ENCODE measurements at places on chromosomes 12 and 14. TPM values are rescaled to one million over a fixed set of nuclear protein-coding genes. Genes with fewer than 3 reads are reported as not detected.
A peak's percentile ranks its signal among the peaks of the same experiment; 100 is the strongest.

DNA sequence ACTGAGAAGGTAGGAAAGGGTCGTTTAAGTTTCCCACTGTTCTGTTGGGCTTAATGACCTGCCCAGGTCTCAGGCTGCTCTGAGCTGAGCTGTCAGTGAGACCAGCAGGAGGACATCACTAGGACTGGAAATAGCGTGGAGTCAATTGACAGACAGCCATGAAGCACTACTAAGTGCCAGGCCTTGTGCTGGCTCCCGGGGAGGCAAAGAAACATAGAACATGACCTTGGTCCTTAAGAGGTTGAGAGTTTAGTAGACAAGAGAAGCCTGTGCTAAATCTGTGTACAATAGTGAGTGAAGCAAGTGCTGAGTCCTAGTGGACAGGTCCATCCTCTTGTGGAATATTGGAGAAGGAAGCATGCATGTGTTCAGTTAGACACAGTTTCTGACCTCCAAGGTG, 239.2 kb downstream of the CACNA1C start:
- no peak for DNase-seq

The SIX4 gene
- 3.1 TPM for total RNA-seq

The CCDC197 gene
- not detected for total RNA-seq

The MANSC1 gene
- total RNA-seq, result 0.92 TPM

The METTL1 gene
- total RNA-seq, result 33.6 TPM

The KRT74 gene
- not detected for total RNA-seq

The MANSC4 gene
- total RNA-seq, result not detected

GRCh38 chr12:4009979-4010704, 136.9 kb upstream of the PARP11 start:
- no peak for DNase-seq

The SOAT2 gene
- total RNA-seq, result not detected

- DNase-seq, result no peak
Observed at GRCh38 chr12:24964342-24964741, 15.4 kb upstream of the BCAT1 start.

DNA sequence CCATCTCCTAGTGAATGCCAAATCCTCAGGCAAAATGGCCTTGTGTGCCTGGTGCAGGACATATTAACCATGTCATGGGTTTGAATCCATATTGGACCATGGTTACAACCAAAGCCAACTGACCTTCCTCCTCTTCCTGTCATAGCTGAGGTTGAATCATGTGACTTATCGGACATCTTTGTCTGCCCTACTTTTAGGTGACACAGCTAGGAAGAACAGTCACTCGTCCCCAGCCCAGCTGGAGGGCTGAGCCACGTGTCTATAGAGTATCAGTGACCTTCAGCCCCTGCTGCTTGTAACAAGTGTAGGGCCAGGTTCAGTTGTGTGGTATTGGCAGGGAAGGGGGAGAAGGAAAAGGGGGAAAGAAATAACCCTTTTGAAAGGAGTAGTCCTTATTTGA, 225.2 kb downstream of the KTN1 start:
- no peak for DNase-seq

The RNASE3 gene
- not detected for total RNA-seq

DNA sequence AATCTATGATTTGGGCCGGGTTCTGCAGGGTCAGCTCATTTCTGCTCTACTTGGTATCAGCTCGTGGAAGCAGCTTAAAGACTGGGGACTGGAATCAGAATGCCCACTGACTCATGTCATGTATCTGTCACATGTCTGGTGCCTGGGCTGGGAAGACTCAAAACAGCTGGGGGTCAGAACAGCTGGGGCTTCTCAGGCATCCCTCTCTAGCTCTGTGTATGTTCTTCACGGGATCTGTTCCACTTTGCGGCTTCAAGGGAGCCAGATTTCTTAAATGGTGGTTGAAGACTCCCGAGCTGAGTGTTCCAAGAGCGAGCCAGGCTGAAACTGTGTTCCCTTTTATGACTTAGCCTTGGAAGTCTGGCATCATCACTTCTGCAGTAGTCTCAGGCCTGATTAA, 11.9 kb downstream of the AEBP2 start:
- no peak for DNase-seq

The MMP17 gene
- 10.8 TPM for total RNA-seq

GRCh38 chr14:72855913-72856312, 38.0 kb downstream of the DPF3 start:
- DNase-seq, result peak; percentile 13

DNA sequence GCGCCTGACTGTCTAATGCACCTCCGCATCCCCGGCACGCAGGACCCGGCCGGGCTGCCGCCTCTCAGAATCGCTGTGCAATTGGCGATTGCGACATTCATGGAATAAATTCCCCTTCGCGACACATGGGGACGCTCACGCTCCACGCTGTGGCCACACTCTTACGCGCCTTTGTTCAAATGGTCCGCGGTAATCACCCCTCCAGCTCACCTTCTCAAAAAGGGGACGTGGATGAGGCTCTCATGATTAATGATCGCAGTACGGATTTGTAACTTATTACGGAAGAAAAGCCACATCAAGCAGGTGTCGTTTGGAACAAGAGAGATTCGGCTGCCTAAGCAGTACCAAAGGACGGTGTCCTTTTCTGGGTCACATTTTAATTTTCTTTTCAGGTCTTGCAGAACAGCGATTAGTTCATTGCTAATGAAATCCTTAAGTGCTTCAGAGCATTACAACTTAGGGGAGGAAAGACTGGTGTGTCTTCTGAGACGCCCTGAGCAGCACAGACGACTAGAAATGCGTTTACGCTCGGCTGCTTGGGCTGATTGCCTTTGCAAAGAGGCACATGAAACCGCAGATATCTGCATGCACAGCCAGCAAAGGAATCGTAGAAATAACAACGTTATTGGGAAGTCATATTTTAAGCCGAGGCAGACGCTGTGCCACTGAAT, 37.3 kb upstream of the ADGRD1 start:
- peak; percentile 43 for DNase-seq

DNA sequence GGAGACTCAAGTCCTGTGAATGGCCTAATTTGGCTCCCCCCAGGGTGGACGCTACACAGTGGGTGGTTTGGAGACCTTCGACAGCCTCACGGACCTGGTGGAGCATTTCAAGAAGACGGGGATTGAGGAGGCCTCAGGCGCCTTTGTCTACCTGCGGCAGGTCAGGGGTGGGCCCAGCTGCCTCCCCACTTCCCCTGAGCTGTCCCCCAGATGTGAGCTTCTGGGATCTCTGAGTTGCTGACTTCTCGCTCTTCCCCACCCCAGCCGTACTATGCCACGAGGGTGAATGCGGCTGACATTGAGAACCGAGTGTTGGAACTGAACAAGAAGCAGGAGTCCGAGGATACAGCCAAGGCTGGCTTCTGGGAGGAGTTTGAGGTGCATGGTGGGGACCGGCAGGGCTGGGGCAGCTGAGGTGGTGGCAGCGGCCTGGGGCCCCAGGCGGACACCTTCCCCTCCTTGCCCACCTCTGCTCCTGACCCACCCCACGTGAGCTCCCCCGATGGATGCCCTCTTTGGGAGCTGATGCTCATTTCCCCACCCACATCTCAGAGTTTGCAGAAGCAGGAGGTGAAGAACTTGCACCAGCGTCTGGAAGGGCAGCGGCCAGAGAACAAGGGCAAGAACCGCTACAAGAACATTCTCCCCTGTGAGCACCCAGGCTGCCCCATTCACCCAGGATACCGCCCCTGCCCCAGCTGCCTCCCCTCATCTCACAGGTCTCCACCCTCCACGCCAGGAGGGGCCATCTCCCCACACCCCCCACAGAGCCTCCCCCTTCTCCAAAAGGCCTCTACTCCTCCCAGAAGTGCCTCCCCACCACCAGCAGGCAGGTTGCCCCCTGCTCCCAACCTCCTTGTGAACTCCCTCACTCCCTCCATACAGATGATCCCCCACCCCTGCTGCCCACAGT, 4.2 kb downstream of the PTPN6 start:
- DNase-seq, result no peak

- DNase-seq, result peak; percentile 50
Observed at GRCh38 chr12:30753233-30753632, 1.5 kb downstream of the CAPRIN2 start.

DNA sequence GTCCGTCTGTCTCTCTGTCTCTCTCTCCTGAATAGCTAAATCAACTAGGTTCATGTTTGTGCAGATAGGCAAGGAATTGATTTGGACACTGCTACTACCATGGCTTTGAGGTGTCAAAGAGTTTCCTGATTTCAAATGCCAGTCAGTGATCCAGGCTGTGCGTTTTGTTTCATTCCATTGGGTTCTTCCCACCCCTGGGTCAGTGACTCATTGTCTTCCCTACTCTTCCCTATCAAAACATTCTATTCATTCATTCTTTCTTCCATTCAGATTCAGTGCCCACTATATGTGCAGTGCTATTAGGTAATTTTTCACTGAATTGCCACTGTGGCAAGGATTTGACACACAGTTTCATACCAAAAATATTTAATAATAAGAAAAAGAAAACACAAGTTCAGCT, 50.4 kb downstream of the RPH3A start:
- DNase-seq, result no peak

- no peak for DNase-seq
Observed at GRCh38 chr12:120460157-120460556, 9.4 kb downstream of the SRSF9 start.

The BHLHE41 gene
- not detected for total RNA-seq

DNA sequence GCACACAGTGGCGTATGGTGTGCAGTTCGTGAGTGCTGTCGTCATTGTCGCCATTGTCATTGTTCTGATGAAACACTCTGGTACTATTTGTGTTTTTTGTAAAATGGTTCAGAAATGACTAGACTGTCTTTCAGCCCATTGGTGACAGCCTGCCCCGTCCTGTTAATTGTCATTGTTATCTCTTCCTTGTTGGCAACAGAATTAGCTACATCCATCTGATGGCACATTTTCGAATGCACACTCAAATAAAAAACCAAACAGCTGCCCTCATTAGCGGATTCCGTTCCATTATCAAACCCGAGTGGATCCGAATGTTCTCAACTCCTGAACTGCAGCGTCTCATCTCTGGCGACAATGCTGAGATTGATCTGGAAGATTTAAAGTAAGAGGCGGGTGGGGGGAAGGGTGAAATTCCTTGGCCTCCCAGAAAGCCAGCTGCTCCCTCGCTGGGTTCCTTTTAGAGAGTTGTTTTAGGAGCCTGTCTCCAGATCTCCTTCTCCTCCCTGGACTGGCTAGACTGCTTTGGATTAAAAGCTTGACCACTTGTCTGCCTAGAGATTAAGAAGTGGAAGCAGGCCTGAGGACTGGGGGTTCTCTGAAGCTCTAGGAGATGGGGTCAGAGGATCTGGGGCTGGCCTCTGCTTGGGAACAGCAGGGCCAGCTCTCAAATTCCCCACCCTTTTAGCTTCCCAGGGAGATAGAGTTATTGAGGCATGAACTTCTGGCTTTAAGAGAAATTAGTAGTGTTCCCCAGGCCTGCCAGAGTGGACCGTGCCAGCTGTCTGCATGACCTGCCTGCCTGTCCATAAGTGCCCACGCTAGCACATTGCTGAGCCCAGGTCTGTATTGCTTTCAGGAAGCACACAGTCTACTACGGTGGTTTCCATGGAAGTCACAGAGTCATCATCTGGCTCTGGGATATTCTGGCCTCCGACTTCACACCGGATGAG, 43.3 kb downstream of the MMAB start:
- no peak for DNase-seq

Measured in MG63 (cell line).